ENCODE measurements at places on chromosomes 6 and 20.
A peak's percentile ranks its signal among the peaks of the same experiment; 100 is the strongest.

- DNase-seq: no peak
Observed at GRCh38 chr20:6348908-6349307, 226.1 kb upstream of the FERMT1 start.

DNA sequence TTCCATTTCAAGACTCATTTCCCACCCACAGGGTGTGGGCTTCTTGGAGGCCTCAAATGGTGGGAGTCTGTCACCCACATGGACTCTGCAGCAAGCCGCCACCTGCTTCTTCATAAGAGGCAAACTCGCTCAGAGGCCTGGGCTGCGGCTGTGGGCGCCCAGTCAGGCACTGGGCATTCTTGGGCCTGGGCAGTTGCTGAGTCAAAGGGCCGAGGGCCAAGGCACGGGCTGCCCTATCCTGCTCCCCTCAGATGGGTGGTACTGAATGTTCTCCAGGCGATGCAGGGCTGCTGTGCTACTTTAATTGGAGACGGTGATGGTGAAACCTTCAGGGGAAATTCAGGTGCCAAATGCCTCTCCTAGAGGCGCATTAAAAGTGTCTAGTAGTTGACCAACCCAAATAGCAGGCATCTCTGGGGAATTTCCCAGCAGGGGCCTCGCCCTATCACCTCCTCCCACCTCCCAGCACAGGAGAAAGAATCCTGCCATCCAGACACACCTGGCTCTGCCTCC lies 57.9 kb downstream of the MAFB start:
- DNase-seq: no peak

DNA sequence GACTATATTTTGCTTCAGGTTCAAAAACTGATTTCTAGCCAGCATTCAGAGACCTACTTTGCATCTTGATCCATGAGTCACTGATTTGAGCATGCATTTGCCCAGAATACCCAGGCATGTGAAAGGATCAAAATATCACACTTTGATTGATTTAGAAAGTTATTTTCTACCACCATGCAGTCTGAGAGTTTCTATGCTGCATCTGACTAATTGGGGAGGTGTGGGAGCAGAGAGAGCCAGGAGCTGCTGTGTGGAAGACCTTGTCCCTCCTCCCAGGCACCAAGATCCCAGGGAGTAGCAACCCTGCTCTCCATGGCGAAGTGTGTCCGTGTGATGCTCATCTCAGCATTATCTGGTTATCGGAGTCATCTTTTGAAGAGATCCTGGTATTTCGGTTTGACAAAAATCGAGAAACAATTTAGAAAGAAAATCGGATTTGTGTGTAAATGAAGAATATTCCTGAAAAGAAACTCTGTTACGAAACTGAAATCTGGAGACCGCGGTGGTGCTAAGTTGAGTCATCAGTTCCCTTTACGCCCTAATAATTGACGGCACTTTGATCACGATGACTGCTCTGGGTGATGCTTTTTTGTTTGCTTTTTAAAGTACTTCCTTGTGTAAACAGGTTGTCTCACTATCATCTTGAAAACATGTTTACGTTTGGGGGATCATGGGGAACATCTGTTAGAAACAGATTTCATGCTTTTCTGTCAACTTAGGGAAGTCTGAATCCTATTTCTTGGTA lies 193.4 kb downstream of the BACH2 start:
- no peak for DNase-seq

DNA sequence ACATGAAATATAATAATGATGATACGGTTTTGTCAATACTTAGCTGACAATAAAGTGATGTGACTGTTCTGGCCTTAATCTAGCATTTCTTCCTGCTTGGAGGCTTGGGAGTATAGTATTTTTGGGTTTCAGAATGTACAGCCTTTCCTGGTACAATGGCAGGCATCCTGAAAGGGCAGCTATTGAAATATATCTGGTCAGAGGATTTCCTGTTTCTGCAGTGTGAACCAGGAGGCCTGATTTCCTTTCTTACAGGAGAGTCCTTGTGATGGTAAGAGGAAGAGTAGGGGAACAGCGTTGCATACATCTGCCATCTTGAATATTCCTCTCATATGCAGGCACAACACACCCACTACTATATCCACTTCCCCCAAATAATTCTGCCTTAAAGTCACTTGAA lies 93.7 kb downstream of the MYO6 start:
- DNase-seq: no peak

GRCh38 chr6:119205911-119206618 lies 127.6 kb upstream of the FAM184A start:
- no peak for DNase-seq

GRCh38 chr20:22288156-22288555 lies 296.2 kb downstream of the FOXA2 start:
- DNase-seq: no peak

- DNase-seq: no peak
Observed at GRCh38 chr6:72376736-72377135, 245.1 kb upstream of the KCNQ5 start.

GRCh38 chr20:34564833-34565232 lies 6.3 kb downstream of the MAP1LC3A start:
- DNase-seq: no peak

GRCh38 chr20:59276938-59277337 lies 23.5 kb upstream of the EDN3 start:
- no peak for DNase-seq

- DNase-seq: no peak
Observed at GRCh38 chr6:129015721-129016120, 132.8 kb downstream of the LAMA2 start.

DNA sequence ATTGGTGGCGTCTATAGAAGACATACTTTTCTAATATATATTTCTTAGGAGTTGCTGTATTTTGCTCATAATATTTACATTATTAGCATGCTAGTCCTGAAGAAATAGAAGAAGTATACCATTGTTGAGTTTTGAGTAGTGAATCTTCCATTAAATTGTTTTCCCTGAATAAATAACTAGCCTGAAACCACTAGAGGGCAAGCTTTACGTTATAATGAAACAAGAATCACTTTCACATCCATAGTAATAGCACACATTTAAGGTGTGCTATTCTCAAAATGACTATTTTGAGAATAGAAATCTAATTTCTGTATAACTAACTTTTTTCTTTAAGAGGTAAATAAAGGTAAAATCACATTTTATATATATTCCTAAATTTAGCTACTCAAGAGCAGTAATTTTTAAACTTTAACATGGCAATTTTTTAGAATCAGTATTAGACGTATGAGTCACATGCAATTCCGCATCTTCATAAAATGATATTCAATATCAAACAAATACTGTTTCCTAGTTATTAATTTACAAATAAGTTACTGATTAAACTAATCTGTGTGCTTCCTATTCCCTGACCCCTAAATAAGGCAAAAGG lies 213.2 kb upstream of the MANEA start:
- peak; percentile 11 for DNase-seq

DNA sequence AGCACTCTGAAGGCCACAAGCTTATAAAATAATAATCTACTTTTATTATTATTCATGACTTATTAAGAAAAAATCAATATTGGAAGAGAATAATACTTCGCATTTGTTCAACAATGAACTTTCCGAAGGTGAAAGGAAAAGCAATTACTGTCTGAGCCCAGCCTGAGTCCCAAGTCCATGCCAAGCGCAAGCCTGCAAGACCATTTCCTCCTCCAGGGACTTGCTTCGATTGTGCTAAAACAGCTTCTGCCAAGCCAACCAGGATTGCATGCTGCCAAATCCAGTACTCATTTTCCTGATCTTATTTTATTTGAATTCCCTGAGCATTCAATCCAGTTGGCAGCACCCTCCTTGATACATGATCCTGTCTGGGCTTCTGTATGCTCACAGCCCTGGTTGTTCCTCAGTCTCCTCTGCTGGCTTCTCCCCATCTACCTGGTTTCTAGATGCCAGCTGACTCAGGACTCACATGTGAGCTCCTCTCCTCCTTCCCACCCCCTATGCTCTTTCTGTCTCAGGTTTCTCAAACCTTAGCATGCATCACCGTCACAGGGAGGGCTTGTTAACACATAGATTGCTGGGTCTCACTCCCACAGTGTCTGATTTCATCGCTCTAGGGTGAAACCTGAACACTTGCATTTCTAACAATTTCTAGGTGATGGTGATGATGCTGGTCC lies 55.9 kb upstream of the PSMF1 start:
- no peak for DNase-seq

DNA sequence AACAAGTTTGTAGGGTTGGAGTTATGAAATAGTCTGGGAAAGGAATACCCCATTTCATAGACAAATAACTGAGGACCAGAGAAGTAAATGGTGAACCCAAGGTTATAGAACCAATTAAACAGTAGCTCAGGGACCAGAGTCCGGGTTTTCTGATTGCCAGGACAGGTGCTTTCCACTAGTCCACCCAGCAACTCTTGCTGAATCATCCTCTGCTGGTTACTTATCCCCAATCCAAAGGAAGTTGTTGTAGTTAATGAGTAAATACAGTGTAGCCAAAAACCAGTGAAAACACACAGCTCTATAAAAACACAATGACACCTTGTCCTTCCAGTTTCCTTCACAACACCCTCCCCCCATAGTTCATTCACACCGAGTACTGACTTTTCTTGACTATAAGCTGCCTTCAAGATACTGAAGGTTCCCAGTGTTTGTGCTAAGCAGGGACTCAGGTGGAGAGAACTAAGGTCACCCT lies 766 bp upstream of the TINAG start:
- DNase-seq: no peak

DNA sequence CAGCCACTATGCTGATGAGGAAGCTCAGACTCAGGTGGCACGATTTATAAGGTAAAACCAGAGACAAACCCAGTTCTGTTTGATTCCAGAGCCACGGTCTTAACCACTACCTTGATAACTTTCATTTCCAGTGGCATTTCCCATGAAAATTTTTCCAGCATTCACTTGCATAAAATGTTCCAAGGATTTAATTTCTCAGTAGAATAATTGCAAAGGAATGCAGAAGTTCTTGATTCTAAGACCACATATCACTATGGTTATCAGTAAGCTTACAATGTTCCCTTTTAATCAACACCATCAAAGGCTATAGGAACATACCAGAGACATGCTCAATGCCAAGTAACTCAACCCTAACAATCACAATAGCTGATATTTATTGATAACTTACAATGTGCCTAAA lies 306.0 kb upstream of the HS3ST5 start:
- DNase-seq: no peak

GRCh38 chr6:126147291-126147815 lies 161.0 kb downstream of the TRMT11 start:
- no peak for DNase-seq

- no peak for DNase-seq
Observed at GRCh38 chr20:50520222-50520880, 10.2 kb downstream of the PTPN1 start.

DNA sequence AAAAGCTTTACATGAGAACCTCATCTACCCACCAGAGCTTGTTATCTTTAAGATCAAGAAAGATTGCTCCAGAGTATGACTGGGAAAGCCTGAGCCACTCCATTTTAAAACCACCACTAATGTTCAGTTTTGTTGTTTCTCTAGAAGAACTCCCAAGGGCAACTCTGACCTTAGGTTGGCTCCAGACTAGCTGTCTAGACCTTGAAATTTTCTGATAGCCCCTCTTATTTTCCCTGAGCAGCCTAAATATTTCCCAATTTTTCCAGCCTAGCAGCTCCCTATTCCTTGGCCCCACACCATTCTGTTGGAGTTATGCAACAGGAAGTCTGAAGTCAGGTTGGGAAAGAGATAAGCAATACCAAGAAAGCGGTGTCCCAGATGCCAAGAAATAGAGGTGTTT lies 84.6 kb upstream of the TCF21 start:
- peak; percentile 32 for DNase-seq

GRCh38 chr20:41334443-41335421 lies 5.9 kb upstream of the LPIN3 start:
- no peak for DNase-seq

- DNase-seq: peak; percentile 13
Observed at GRCh38 chr6:165664559-165665383, 1.7 kb upstream of the PDE10A start.

- DNase-seq: no peak
Observed at GRCh38 chr6:79143320-79143898, 65.4 kb upstream of the PHIP start.

- no peak for DNase-seq
Observed at GRCh38 chr6:71645299-71645698, 241.1 kb upstream of the RIMS1 start.

GRCh38 chr20:42100137-42100704 lies 482.0 kb upstream of the CHD6 start:
- no peak for DNase-seq

DNA sequence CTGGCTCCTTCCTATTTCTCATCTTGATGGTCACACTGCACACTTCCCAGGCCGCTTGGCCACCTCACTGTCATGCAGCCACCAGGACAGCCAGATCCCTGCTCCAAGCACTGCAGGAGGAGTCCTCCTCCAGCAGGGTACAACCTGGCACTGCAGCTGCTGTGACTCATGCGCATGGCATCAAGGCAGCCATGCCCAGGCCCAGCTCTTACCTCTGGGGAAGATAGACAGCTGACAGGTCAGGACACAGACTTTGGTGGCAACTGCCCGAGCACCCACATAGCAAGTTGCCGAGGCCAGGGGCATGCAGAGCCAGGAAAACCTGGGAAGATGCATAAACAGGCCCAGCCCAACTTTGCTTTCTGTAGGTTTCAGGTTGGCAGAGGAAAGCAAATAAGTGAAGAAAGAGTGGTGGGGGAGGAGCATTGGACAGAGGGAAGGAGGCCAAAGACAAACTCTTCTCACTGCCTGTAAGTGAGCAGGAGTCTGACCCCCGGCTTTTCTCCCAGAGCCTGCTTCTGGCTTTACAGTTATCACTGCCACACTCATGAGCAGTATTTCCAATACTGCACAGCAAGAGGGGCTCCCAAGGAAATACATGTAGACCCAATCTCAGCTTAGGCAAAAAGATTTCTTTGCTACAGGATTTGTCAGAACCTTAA lies 38.8 kb downstream of the SLC22A3 start:
- no peak for DNase-seq

DNA sequence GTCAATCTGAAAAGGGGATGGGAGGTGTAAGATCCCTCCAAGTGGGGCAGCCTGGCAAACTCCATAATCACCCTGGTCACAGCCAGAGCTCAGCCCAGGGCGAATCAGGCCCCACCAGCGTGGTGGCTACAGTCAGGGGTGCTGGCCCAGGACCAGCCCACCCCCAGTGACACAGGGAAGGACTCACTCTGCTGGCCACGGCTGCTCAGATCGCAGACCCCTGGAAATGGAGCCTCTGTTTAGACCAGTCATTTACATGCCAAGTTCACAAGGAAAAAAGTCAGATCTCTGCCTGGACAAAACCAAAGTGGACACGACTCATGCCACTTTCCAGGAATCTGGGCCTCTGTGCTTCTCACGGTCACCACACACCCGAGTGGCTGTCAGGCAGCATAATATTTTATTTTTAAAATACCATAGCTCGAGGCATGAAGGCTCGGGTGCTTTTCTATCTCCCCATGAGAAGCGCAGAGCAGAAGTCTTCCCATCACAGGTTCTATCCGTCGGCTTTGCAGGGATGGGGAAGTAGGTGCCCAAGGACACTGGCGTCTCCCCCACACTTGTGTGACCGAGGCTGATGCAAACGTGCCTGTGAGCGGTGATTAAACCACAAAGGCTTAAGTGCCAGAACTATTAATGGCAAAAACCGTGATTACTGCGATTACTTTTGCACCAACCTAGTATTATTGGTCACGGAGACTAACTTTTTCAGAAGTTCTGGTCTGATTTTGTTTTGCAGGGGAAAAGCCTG lies 13.0 kb downstream of the PXDC1 start:
- DNase-seq: no peak
